ENCODE measurements at places on chromosomes 4 and X. TPM values are rescaled to one million over a fixed set of nuclear protein-coding genes. Genes with fewer than 3 reads are reported as not detected.

Gene FAM184B
- total RNA-seq, result not detected

Gene TRAM1L1
- 0.43 TPM for total RNA-seq

Gene ENPP6
- not detected for total RNA-seq

Gene VCX2
- not detected for total RNA-seq

Gene HHIP
- total RNA-seq, result 2.2 TPM

Data from ascending aorta (tissue), 2 donors.